Kidney epithelial cell (primary cell): ENCODE measurements at places on chromosomes 5 and 9.

- no peak for DNase-seq
Measured at GRCh38 chr9:20041697-20042081, 252.9 kb upstream of the SLC24A2 start.

GRCh38 chr5:1769752-1770442, 29.7 kb downstream of the MRPL36 start:
- DNase-seq: no peak

GRCh38 chr9:115668521-115668920, 485.1 kb upstream of the PAPPA start:
- peak; percentile 63 for DNase-seq

DNA sequence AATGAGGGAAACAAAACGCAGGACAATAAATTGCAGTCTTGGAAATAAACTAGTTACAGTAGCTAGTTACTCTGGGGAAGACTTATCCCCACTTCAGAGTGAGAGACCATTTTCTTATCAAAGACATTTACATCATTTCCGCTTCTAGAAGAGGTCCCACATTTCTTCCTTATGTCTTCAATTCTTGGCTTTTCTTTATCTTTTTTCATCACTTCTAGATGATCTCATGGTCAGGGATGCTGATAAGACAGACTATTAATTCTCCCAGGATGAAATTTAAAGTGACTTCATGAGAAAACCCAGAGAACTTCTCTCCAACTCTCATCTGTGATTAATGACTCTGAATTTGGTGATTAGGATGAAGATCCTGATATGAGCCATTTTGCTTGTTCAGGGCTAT, 229.1 kb downstream of the MTRR start:
- no peak for DNase-seq

DNA sequence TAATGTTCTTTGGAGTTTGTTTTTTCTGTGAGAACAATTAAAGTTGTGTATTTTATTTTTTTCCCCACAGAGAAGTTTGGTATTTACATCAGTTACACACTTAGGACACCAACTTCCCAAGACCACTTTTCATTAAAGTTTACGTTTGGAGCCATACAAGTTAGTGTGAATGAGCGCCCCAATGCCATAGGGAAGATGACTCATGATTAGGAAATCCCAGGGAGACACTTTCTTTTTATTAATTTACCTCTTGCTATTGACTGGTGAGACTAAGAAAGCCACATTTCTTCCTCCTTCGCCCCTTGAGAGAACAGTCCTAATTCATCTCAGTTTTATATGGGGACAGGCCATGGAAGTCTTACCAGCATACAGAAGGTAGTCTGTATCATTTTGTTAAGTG, 57.1 kb downstream of the EDIL3 start:
- DNase-seq: no peak

GRCh38 chr5:151611127-151611775, 20.1 kb upstream of the FAT2 start:
- DNase-seq: no peak

DNA sequence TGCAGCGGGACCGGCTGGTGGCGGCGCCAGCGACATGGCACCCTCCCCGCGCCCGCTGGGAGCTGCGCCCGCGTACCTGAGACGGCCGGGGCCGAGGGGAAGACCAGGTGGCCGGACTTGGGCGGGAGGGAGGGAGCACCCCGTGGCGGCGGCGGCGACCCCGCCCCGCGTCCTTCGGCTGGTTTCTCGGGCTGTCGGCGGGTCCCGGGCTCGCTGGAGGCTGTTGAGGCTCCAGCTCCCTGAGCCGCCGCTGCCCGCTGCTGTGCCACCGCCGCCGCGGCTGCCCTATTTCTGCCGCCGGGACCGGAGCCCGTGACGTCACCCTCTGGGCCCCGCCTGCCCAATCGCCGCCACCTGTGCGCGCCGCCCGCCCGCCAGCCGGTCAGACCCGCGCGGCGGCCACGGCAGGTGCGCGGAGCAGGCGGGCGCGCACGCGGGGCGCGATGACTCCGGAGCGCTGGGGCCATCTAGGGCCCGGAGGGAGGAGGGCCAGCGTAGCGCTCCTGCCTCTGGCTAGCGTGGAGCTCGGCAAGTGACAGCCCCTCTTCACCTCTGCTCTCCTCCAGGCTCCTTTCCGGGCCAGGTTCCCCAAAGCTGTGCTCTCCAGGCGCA, at the start of gene FSTL4:
Gene FSTL4, minus strand, starts transcription at position 293 of the 612 bp plus-strand sequence.
- DNase-seq: no peak

DNA sequence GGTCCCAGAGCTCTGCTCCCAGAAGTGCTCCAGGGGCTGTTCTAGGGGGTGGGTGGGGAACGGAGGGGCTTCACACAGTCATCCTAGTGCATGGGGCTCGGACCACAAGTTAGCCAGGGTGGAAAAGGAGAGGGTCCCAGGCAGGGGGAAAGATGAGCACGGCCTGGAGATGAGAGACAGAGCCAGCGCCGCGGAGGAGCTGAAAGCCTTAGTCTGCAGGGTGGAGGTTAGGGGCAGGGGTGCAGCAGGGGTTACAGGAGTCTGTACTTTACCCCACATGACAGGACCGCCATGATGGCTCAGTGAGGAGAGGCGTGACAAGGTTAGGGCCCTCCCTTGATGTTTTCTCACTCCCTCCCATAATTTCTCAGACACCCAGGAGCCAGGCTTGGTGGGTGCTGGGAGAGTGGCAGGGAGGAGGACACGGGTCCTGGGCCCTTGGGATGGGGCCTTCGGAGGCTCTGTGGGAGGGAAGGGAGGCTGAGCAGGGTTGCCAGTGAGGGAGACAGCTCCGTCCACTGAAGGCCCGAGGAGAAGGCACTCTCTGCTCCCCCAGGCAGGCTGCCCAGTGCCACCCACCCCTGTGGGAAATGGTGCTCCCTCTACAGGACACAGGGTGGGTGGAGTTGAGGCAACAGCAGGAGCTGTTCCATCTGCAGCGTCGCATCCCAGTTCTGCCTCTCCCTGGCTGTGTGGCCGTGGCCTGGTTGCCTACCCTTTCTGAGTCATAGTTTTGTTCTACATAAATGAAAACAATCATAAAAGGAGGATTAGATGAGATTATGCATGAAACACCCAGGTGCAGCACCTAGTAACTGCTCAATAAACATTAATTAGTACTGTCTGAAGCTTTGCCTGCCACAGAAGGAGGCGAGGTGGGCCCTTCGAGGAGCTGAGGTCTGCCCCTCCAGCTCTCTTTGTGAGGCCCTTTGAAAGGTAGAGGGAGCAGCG, 66.2 kb downstream of the NDST1 start:
- DNase-seq: no peak

DNA sequence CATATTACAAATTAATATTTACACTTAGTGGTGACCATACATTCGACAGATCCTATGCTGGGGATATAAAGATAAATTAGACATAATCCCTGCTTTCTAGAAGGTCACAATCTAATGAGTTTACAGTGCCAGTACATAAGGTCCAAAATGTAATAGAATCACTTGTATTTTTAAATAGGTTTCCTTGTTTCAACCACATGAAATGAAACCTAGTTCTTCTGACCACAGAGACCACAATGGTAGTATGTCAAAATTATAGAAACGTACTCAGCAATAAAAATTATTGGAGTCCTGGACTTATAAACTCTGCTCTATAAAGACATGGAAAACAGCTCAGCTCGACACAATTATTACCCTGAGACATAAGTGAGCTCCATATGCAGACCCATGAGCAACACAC, 444.3 kb downstream of the SPOCK1 start:
- no peak for DNase-seq

GRCh38 chr9:136931611-136932130, 12.9 kb downstream of the FBXW5 start:
- no peak for DNase-seq

- DNase-seq: peak; percentile 4
Measured at GRCh38 chr5:114789773-114790402, 379.8 kb downstream of the TRIM36 start.
